ENCODE measurements at places on chromosomes 6 and 20. TPM values are rescaled to one million over a fixed set of nuclear protein-coding genes. Genes with fewer than 3 reads are reported as not detected.
A peak's percentile ranks its signal among the peaks of the same experiment; 100 is the strongest.

PHIP gene
- polyA plus RNA-seq, result 17.9 TPM

DNA sequence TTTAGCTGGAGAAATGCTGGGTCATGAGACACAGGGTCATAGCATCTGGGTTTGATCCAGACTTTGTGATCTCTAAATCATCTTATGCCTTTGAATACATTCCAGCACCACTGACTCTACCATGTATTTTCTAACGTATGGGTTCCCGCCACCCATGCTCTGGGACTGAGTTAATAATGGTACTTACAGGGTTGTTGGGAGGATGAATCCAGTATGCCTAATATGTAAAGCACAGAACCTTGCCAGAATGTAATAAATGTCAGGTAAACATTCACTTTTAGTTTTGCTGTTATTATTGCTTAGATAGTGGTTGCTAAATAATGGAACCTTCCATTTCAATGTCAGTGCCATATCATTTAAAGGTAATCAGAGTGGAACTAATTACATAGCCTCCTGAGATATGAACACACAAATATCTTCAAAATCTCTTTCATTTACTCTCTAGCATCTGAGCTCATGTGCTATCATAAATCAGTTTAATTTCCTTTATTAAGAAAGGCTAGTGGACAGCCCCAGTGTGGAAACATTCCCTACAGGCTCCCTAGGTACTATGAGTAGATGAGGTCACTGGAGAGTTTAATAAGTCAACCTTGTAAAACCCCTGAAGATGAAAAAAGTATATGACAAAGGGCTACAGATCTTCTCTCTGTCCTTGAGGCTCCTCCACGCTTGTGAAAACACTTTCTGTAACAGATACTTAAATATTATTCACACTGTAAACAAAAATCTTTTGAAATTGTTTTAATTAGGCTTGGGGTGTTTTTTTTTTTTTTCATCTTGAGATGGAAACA is 226.6 kb downstream of the ALDH8A1 start:
- DNase-seq, result no peak

DNA sequence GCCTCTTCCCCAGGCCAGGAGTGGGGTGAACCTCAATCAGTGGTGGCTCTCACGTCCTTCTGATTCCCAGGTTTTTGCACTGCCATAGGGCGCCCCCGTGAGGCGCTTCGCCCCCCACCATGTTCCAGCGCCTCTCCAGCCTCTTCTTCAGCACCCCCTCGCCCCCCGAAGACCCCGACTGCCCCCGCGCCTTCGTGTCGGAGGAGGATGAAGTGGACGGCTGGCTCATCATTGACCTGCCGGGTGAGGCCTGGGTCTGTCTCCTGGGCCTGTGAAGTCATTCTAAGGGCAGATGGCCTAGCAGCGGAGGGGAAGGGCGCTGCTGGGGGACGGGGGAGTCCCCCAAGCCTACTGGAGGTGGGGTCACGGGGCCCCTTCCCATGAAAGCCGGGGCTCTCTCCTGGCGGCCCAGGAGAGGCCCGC is 4.5 kb downstream of the TP53INP2 start:
- DNase-seq, result peak; percentile 53

DNA sequence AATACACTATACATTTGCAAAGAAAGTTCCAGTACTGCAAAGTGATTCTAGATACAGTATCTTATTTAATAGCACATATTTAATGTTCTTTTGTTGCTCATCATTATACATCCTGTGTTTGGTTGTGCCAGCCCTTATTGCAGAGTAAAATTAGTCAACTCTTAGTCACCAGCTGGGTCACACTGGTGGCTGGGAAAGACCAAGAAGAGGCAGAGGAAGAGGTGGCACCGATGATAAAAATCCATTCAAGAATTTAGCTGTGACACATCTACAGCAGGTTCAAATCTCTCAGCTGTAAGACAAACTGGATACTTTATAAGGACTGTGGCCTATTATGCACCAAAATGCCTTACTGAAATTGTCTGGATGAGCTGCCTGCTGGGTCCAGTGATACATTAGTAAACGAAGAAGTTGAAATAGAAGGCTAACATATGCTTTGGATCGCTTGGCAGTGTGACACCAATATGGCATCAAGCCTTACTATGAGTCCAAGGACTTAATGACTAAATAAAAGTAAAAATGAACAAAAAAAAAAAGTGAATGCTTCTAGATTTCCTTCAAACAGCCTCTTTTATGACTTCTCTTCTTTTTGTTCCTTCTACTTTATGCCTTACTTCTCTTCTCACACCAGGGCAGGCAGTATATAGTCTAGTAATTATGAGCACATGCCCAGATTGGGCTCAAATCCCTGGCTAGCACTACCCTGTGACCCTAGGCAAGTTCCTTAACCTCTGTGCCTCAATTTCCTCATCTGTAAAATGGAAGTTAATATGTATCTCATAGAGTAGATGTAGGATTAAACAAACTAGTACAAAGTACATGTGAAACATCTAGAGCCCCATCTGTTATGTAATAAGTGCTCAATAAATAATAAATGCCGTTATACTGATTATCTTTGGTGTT is 29.4 kb upstream of the RNF8 start:
- no peak for DNase-seq

GRCh38 chr6:166998256-166999144 is 697 bp upstream of the CEP43 start:
- DNase-seq, result peak; percentile 13

- DNase-seq, result no peak
Observed at GRCh38 chr6:43967719-43968091, 159.5 kb downstream of the MRPL14 start.

Data from heart right ventricle (tissue), 16 donors.